ENCODE measurements at places on chromosomes 7 and 10.

DNA sequence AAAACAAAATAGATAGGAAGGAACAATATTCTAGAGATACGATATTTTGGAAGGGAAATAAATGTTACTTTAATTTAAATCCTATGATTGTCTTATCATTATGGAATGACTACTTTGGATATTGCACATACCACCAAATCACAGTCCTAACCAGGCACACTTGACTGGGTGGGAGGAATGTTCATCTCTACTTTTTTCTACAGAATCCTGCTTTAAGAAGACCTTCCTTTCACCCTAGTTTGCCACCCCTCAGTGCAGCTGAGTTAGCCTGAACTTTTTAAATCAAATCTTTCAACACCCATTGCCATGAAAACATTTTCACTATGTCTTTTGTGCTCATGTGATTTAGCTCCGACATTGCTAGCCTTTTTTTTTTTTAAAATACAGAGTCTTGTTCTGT, 38.1 kb downstream of the RELN start:
- no peak for DNase-seq

DNA sequence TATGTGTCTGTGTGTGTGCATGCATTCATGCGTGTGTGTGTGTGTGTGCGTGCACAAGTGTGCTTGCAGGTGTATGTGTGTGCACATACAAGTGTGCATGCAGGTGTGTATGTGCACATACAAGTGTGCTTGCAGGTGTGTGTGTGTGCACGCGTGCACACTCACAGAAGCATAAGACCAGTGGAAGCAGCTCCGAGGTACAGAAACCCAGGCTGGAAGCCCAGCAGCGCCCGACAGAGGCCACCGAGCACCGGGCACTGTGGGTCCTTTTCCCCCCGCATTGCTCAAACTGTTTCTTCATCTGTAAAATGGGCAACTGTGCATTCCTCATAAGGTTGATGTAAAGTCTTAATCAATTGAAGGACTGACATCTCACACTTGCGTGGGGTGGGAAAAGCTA, 243.3 kb upstream of the TCERG1L start:
- DNase-seq: no peak

- no peak for DNase-seq
Measured at GRCh38 chr7:88150033-88150432, 69.8 kb downstream of the SRI start.

GRCh38 chr7:108094933-108095710, 35.0 kb downstream of the LAMB4 start:
- peak; percentile 93 for DNase-seq

GRCh38 chr10:100356067-100357017, 9.3 kb downstream of the SCD start:
- no peak for DNase-seq

DNA sequence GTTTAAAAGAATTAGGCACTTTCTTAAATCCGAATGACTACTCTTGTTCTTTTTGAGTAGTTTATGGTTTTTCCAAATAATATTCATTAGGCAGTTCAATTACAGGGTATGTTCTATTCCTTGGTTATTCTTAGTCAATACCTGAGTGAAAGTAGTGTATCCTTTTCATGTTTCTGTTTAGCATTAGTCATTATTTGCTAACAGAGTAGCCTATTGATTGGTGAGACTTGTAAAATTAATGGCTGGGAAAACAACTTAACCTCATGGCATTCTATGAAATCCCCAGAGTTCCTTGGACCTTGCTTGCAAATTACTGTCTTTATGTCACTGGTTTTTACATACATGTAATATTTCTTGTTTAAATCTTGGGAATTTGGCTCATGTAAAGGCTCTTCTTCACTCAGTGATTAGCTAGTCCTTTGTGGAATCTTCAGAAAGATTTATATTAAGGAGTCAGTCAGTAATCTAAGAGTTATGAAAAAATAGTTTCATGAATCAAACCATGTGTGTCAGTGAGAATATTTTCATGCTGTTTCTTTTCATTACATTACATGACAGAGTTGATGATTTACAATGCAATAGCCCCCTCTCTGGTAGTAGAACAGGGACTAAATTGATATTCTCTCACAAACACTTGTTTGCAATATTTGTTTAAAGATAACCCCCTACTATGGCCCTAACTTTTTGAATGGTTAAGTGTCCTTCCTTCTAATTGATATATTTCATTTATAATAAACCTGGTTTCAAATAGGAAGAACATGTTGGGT, 81.5 kb upstream of the LRRTM3 start:
- no peak for DNase-seq
